ENCODE measurements at places on chromosomes 13 and 19.

GRCh38 chr19:13103581-13104359 is 1.1 kb upstream of the LYL1 start:
- no peak for DNase-seq

DNA sequence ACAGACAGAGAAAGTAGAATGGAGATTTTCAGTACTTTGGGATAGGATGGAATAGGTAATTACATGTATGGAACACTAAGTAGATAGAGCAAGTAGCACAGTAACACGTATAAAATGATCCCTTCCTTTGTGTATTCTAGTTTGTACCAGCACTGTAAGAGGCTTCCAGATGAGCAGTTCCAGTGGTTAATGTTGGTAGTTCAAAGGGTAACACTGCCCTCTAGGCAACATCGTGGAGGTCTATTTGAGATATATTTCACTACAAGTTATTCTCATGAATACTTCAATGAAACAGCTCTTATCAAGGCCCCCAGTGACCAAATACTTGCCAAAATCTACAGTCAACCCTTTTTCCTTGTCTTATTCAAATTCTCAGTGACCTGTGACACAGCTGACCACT is 13.5 kb upstream of the ZNF563 start:
- DNase-seq = no peak

DNA sequence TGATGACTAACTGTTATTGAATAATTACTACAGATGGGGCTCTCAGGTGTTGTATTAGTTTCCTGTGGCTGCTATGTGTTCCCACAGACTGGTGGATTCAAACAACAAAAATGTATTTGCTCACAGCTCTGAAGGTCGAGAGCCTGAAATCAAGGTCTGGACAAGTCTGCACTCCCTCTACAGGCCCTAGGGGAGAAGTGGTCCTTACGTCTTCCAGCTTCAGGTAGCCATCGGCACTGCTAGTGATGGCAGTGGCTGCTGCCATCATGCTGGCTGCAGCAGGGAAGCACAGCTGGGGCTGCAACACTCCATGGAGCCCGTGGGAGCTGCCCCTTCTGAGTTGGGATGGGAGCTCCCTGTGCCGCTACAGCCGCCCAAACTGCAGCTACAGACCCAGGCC is 1.9 kb downstream of the TEX26 start:
- peak; percentile 9 for DNase-seq

- DNase-seq = peak; percentile 77
Observed at GRCh38 chr13:60431108-60431700, 34.2 kb downstream of the TDRD3 start.

- no peak for DNase-seq
Observed at GRCh38 chr13:111322916-111323331, 2.5 kb downstream of the TEX29 start.

DNA sequence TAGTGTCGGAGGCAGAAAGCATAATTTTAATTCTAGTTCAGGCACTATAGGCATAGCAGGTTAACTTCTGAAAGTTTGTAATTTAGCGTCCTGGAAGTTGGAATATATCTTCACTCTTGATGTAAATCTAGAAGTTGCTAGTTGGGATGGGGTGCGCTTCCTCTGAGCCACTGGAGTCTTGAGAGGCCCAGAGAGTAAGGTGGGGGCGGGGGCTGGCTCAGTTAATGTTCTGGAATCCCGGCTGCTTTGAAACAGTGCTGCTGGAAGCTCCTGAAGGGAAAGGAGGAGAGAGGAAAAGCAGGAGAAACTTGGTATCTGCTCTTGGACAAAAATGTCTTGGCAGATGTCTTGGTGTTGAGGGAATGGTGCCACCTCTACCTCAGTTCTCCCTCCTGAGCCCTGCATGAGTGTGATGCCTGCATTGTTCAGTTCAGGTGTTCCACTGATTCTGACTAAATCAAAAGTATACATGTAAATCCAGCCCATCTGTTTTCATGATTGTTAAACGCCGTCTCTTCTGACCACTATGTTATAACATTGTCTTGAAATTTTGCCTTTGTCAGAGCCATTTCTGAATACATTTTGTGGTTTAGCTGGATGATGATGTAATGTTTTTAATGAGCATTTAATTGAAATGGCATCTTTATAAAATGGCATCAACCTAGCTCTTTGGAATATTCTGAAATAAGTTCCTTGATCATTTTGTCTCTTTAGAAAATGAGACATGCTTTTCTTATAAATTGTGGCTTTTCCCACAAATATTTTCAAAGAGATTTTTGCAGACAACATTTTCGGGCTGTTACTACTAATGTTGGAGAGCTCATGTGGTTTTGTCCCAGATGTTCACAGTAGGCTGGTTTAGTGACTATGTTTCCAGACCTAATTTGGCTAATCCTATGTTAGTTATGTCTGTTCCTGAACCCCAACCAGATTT is 202.7 kb downstream of the SHISA2 start:
- DNase-seq = no peak

DNA sequence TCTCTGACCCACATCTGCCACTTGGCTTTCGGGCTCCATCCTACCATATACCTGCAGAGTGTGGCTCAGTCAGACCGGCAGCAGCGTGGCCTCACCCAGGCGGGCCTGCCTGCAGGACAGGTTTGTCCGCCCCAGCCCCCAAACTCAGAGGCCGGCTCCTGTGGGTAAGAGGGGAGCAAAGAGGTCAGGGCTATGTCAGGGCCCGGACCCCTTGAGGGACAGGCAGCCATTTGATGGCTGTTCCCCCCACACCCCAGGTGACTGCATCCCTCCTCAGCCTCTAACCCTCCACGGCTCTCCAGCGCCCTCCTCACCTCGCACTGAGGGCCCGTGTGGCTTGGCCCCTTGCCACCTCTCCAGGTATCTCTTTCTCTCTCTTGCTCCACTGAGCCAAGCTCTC is 12.3 kb upstream of the ZBTB32 start:
- DNase-seq = no peak

- peak; percentile 12 for DNase-seq
Observed at GRCh38 chr19:55253842-55254624, 4.8 kb downstream of the PPP6R1 start.

GRCh38 chr13:67071918-67072598 is 158.1 kb downstream of the PCDH9 start:
- no peak for DNase-seq

DNA sequence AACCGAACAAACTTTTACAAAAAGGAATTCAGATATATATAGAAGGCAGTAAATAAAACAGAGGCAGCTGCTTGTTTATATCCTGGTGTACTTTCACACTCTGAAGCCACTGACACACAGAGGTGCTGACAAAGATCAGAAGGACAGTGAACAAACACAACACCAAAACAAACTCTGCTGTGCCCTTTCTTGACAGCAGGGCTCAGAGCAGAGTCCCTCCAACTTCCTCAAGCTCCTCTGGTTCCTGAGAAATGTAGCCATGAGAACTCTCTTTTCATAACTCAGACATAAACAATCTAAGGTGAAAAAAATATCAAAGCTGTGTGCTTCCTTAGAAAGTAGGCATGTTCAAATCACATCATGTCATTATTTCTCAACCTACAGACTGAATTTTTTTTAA is 1052.8 kb upstream of the SPRY2 start:
- no peak for DNase-seq

DNA sequence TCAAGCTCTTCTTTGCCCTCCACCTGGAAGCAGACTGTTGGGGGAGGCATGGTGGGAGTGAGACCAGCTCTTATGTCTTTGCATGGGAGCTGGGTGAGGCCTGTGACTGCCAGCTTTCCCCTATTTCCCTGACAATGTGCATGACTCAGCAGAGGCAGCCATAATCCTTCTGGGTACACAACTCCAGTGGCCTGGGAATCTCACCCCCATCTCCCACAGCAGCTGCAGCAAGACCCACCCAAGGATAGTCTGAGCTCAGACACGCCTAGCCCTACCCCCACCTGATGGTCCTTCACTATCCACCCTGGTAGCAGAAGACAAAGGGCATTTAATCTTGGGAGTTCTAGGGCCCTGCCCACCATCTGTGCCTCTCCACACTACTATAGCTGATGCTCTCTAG is 41.4 kb upstream of the FGF14 start:
- DNase-seq = no peak

- no peak for DNase-seq
Observed at GRCh38 chr13:106143392-106143791, 392.1 kb downstream of the EFNB2 start.

DNA sequence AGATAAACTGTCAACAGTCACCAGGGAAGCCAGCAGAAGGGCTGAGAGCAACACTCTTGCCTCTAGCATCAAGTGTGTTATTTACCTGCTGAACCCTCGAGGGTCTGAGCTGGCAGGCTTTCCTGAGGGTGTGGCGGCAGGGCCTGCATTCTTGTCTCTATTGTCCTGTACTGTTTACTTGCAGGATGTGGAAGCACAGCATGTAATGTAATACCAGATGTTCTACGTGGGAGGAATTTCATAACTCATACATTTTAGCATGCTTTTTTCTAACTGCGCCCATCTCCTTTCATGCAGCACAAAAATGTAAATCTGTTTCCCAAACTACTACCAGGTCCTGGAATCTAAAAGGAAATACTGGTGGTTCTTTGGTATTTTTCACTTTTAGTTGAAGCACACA is 153.1 kb downstream of the RGCC start:
- peak; percentile 91 for DNase-seq

- peak; percentile 22 for DNase-seq
Observed at GRCh38 chr19:44303976-44304568, 753 bp downstream of the ZNF235 start.
